GM13977 (cell line): ENCODE measurements at places on chromosomes 12 and 14.

DNA sequence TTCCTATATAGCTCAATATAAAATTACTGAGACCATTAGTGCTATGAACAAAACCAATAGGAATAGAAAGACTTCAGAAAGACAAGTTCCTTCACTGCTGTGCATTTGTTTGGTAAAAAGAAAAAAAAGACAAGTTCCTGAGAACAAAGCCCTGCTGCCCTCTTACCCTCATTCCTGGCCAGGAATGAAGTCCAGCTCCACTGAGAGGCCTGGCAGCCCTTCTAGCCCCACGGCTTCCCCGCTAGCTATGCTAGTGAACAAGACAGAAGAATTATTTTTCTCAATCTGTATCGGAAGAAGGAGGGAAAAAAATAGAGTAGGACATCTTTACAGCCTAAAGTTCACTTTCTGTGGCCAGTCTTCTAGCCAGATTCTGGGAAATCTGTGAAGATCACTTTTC, 1.6 kb downstream of the MFAP5 start:
- no peak for DNase-seq

- no peak for DNase-seq
Measured at GRCh38 chr14:105055736-105056302, 9.4 kb downstream of the GPR132 start.

DNA sequence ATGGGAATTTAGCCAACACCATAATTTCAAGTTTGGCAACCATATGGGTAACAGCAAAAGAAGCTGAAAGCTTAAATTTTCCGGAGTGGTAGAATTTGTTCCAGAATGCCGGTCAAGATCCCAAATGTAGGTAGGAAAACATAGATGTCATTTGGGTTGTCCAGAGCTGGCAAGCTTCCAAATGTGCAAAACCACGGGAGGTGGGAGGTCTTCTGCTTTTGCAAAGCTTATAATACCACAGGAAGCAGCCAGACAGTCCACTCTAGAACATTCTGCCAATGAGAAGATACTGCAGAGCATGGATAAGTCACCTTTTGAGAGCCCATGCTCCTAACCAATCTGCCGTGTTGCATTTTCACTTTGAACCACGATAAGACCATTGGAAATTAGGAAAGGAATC, 26.4 kb upstream of the BATF start:
- no peak for DNase-seq

GRCh38 chr12:71556875-71557274, 106.8 kb downstream of the ZFC3H1 start:
- no peak for DNase-seq

- DNase-seq: no peak
Measured at GRCh38 chr12:8082808-8083100, 680 bp downstream of the NECAP1 start.

DNA sequence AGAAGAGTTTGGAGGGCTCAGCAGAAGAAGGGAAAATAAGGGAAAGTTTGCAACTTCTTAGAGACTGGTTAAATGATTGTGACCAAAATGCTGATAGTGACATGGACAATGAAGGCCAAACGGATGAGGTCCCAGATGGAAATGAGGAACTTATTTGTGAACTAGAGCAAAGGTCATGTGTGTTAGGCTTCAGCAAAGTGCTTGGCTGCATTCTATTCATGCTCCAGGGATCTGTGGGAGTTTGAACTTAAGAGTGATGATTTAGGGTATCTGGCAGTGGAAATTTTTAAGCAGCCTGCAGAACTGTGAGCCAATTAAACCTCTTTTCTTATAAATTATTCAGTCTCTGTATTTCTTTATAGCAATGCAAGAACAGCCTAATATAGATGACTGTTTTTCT, 88.9 kb upstream of the ARHGAP5 start:
- DNase-seq: no peak

- no peak for DNase-seq
Measured at GRCh38 chr12:45674181-45674977, 55.1 kb upstream of the ARID2 start.

DNA sequence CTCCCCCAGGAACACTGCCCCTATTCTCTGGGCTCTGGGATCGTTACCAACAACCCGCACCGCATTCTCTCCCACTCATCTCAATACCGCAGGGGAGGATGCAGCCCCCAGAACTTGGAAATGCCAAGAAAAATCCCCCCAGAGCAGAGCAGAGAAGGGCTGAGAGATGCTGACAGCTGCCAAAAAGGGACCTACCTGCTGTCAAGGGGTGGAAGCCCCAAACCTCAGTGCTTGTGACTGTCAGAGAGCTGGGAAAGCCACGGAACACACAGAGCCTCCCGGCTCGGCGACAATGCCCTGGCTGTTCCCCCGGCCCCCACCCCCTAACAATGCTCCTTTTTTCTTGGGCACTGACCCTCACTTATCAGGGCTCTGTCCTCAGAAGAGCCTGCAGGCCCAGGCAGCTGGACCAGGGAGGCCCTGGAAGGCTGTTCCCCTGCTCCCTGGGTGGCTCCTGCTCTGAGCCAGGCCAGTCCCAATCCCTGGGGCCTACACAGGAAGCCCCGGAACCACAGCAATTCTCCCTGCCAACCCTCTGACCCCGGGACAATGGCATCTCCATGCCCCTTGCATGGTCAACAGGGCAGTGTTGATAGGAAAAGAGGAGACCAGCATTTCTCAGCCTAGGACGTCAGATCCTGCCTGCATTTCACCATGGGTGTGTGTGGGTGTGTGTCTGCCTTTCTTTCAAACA, 78.9 kb downstream of the ITPK1 start:
- no peak for DNase-seq

DNA sequence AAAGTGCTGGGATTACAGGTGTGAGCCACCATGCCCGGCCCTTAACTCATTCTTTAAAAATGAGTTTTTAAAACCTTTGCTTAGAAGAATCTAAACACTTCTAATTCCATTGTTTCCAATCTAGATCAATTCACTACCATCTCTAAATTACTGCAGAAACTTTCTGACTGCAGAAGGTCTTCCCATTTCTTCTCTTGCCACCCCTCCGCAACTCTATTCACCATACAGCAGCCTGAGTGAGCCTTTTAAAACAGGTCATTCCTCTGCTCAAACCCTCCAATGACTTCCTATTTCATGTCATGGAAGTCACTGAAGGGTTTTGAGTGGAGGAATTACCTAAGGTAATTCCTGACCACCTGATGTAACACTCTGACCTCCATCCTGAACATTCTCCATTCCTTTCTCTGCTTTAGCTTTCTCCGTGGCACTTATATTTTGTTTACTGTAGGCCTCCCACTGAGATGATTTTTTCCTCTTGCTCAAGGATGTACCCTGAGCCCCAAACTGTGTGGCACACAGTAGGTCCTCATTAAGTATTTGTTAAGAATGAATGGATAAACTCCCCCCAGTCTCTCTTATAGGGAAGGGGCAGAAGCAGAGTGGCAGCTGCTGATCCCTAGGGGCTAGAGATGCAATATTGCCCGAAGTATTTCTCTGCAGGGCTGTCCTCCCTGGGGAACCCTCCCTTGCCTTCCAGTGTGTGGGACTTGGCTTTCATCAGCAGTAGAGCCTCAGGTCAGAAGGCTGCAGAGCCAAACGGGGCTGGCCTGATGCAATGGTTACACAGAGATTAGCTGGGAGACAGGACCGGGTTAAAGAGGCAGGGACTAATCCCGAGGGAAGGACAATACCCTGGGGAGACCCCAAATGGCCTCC, 1.2 kb downstream of the DDIT3 start:
- DNase-seq: no peak

DNA sequence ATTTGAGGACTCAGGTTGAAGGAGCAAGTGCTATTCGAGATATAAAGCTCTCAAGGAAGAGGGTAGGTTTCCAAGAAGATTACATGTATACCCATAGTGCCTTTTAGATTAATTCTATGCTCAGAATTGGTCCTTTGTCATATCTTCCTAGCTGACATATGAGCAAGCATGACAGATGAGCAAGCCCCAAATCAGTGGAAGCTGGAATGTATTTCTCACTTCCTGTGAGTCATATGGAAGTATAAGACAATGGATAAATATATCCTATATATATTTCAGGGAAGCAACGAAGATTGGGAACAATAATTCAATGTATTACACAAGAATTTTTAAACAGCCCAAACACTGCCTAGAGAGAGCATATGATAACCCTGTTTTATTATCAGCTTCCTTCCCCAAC, 674.1 kb upstream of the ATXN7L3B start:
- DNase-seq: no peak

DNA sequence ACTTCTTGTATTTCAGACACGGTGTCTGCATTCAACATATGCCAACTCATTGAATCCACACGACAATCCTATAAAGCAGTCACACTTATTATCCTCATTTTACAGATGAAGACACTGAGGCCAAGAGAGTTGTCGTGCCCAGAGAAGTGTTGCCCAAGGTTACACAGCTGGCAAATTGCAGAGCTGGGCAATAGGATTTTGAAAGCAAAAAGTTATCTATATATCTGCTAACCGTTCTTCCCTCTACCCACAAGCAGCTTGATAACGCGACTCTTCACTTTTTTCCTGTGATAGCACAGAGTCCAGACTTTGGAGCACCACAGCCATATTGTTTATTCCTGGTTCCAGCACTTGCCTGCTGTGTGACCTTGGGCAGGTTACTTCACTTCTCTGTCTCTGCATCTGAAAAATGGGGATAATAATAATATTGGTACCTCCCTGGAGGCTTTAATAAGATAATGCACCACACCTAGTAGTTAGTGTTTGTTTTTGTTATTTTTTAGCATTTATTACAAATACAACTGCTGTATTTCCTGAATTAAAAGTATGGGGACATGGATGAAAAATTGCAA, 82.2 kb downstream of the CHST11 start:
- DNase-seq: no peak

DNA sequence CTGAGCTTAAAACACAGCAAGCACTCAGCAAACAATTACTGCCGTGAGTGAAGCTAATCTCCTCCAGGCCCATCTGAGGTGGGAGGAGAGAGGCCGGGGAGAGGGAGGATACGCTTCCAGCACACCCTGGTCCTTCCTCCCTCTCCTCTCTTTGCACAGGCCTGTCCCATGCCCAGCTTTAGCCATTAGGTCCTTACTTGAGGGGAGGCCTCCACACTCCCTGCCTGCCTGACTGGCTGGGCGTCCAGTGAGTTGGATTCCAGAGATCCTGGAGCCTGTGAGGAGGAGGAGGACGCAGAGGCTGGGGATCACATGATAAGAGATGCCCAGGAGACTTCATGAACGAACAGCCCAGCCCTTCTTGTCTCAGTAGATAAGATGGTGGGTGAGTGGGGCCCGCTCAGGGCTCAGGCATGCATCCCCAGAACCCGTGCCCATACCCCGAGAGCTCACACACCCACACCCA, 65.1 kb upstream of the NCOR2 start:
- no peak for DNase-seq

DNA sequence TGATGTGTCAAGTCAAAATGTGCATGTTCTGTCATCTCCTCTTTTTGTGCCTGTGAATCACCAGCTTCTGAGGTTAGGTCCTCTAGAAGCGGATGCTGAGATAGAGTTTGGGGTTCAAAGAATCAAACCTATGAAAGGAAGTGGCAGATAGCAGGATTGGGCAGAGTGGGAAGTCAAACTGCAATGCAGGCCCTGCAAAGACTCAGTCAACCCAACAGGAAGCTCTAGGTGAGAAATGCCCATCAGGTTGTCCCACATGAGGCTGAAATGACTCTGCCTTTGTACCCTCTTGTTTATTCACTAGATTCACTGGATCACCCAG, 4.5 kb upstream of the MIA2 start:
- DNase-seq: no peak

DNA sequence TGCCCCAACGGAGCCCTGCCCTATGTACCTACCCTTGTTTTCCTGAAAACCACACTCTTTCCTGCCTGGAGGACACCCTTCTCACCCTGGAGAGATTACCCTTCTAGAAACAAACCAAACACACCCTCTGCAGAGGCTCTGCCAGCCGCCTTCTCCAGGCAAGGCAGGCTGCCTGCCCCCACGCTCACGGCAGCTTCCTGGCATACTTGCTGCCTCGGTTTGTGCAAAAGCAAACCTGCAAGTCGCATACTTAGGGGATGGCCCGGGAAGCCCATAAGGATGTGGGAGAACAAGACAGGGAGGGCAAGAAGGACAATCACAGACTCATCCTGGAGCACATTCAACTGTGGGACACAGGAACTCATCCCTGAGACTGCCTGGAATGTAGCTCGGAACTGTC, 154.0 kb upstream of the DIO3 start:
- DNase-seq: no peak

GRCh38 chr12:124232654-124232987, 62.3 kb upstream of the RFLNA start:
- no peak for DNase-seq

GRCh38 chr14:23327947-23328744, 6.9 kb downstream of the PABPN1 start:
- peak; percentile 86 for DNase-seq

DNA sequence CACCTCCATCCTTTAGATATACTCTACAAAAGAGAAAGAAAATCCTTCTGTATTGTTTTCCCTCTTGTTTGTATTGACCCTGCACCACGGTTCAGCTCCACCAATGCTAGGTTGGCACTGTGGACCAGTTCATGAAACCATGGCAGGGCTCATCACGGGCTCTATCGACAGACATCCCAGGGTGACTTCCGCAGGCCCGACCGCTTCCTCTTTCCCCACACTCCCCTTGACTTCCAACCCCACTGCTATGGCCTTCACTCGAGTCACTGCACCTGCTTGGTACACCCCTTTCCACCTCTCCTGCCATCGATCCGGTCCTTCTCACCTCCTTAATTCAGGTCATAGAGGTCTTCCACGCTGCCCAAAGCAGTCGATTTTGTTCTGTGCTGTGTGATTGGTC, 21.2 kb upstream of the AKAP5 start:
- DNase-seq: no peak

DNA sequence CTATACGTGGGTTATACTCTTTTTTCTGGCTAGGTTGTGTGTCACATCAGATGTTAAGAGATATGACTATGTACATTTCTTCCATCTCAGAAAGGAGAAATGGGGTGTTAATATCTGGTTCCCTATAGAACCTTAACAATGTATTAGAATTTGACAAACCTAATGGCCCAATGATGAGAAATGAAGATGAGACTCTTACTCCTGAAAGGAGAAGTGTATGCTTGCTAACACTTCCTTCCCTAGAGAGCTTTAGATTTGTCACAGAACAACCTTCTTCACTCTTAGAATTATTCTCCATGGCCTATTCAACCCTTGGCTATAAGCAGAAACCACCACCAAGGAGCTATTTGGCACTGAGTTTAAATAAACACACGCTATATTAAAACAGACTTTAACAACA, 839.6 kb downstream of the GALC start:
- DNase-seq: no peak

DNA sequence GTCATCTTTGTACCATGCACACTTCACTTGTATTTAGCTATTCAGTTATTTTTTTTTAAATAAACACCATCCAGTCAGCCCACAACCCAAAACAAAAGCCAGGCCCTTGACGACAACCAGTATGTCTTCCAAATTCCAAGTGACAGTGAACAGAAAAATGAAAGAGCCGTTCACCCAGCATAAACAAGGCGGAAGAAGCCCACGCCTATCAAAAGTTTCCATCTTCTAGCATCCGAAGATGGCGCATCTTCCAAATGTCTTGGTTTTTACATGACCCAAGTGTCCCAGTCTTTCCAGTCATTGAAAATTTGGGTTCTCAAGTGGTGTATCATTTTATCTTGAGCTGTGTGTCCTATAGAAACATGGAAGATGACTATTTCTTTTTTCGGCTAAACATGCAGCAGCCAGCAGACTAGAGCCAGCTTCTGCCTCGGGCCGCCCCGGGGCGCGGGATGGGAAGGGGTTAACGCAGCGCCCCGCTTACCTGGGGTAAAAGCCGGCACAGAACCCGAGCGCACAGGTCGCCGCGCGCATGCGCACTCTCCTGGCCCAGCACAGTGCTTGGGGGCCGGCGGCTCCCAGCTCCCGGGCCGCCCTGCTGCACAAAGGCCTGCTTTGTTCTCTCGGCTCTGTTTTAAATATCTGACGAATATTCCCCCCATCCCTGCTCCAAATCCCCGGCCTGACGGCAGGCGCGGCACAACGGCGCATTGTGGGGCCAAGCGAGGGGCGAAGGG, 164.8 kb downstream of the ZFP36L1 start:
- no peak for DNase-seq
